Bronchial smooth muscle cell (primary cell): ENCODE measurements at places on chromosomes 16 and 17. TPM values are rescaled to one million over a fixed set of nuclear protein-coding genes. Genes with fewer than 3 reads are reported as not detected.

SDR42E1 gene
- 0.16 and 0.26 TPM in 2 replicates for total RNA-seq

CLEC3A gene
- not detected in 2 replicates for total RNA-seq

USP22 gene
- total RNA-seq, result 189 and 195 TPM in 2 replicates

PIMREG gene
- 0.60 and 4.4 TPM in 2 replicates for total RNA-seq

RDM1 gene
- total RNA-seq, result 0.16 TPM in 1 of 2 replicates, not detected in the other
